ENCODE measurements at places on chromosomes 3 and 15.

- no peak for DNase-seq
Measured at GRCh38 chr3:44093531-44093930, 148.2 kb upstream of the TOPAZ1 start.

DNA sequence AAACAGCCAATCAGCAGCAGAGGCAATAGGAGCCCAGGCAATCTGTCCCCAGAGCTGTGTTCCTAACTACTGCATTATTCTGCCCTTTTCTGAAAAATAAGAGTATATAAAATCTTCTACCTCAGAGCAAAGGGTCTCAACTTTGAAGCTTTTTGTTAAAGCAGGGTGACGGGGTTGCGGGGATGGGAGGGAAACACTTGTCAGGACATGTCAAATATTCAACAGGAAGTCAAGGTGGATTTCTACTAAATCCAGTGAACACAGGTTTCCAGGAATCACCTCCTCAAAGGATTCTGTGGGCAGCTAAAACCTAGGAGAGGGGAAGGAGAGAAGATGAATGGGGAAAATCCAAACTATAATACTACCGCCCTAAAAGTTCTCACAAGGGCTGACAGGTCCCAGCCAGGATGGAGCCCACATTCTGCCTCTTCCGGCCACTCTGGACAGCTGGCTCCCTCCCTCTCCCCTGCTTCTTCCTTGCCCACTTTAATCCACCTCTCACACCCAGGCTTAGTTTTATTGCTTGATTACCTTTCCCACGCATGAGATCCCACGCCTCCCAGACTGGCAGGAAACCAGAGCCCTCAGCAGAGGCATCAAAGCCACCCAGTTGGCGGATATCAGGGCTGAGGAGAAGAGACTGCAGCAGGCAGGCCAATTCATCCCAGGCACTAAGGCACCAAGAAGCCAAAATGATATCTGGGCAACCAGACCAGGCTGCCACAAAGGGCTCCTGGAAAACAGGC is 77.2 kb downstream of the OSBPL10 start:
- no peak for DNase-seq

GRCh38 chr3:172564499-172564898 is 41.3 kb upstream of the TNFSF10 start:
- no peak for DNase-seq

DNA sequence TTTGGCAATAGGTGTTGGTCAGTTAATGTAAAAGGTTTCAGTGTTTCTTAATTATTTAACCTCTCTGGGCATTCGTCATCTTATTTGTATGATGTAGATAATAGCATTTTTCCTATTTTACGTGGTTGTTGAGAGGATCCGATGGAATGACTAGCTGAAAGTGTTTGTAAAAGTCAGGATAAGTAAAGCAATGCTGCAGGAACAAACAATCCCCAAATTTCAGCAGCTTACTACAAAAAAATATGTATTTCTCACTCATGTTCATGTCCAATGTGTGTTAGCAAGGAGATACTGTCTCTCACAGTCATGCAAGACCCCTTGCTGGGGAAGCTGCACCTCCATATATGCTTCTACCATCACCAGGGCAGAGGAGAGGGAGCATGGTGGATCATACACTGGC is 38.7 kb downstream of the CEMIP start:
- DNase-seq = no peak

DNA sequence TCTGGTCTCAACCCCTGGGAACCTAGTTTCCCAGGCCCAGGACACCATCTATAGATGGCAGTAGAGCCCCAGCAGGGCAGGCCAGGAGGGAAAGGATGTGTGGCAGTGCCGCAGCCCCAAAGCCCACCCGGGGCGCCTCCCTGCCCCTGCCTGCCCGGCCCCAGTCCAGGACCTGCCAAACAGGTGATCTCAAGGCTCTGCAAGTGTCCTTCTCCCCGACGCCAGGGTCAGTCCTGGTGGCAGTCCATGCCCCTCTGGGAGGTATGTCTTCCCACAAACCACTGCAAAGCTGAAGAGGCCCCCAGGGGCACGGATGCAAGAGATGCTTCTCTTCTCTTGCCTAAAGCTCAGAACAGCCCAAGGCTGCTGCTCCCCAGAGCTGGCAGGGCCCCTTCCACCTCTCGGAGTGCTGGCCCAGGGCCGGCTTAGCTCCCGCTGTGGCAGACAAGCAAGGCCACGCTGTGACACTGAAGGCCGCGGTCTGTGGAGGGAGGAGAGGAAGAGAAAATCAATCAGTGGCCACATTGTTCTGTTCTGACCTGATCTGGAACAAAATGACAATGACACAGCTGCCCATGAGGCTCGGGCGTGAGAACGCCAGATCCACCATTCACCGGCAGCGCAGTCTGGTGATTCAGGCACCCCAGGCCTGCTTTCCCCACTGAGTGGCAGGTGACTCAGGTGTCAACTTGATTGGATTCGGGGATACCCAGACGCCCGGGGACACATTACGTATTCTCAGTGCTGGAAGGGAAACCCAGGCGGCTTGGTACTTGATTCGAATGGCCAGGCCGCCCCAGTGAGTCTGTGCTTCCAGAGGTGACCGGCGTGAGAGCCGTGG is 34.0 kb downstream of the KLHL25 start:
- DNase-seq = no peak
